Astrocyte (in vitro differentiated cells and primary cell): ENCODE measurements at places on chromosomes 4 and X. TPM values are rescaled to one million over a fixed set of nuclear protein-coding genes. Genes with fewer than 3 reads are reported as not detected.

GRCh38 chr4:147927377-147928137 lies 195.7 kb downstream of the ARHGAP10 start:
- H3K4me1 ChIP-seq, result no peaks in the 10 kb centered on the region
- no peak overlapping the region for H3K4me3 ChIP-seq
- no peaks in the 10 kb centered on the region for H3K27me3 ChIP-seq
- DNase-seq, result no peak
- H3K36me3 ChIP-seq, result peaks cover 4% of the 10 kb centered on the region

DNA sequence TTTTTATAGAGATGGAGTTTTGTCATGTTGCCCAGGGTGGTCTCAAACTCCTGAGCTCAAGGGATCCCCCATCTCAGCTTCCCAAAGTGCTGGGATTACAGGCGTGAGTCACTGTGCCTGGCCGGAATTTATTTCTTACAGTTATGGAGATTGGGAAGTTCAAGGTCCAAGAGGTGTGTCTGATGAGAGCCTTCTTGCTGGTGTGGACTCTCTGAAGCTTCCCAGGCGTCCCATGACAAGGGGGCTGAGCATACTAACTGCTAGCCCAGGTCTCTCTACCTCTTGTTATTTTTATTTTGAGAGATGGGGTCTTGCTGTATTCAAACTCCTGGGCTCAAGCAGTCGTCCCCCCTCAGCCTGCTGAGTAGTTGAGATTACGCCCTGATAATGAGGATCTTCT lies 2.9 kb upstream of the NSD2 start:
- peaks cover 13% of the 10 kb centered on the region for H3K4me1 ChIP-seq
- no peak for DNase-seq
- no peak overlapping the region for H3K27ac ChIP-seq
- H3K4me3 ChIP-seq, result no peak overlapping the region

DNA sequence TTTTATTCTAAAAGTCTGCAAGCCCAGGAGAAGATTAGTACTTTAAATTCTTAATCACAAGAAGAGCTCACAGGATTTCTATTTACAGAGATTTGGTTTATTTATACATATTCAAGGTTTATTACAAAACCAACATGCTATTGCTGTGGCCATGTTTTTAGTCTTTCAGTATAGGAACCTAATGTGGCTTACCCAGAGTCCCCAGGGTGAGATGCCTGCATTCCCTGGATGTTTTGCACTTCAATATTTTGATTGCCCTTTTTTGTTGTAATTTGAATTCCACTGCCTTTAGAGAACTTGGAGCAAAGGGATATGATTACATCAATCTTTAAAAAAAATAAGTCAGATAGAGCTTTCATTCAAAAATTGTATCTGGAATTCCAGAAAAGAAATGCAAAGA lies 146.0 kb upstream of the FRMPD4 start:
- H3K36me3 ChIP-seq, result no peaks in the 10 kb centered on the region
- H3K27me3 ChIP-seq, result no peaks in the 10 kb centered on the region
- no peaks in the 10 kb centered on the region for H3K4me1 ChIP-seq
- no peak for DNase-seq

Gene ZNF732
- total RNA-seq, result 1.2 and 1.4 TPM in 2 replicates

- H3K4me3 ChIP-seq, result no peak overlapping the region
- H3K4me1 ChIP-seq, result peaks cover 6% of the 10 kb centered on the region
- no peak for DNase-seq
- H3K27me3 ChIP-seq, result no peaks in the 10 kb centered on the region
- H3K36me3 ChIP-seq, result peaks cover 7% of the 10 kb centered on the region
Measured at GRCh38 chrX:10121787-10122186, 35.0 kb upstream of the CLCN4 start.

DNA sequence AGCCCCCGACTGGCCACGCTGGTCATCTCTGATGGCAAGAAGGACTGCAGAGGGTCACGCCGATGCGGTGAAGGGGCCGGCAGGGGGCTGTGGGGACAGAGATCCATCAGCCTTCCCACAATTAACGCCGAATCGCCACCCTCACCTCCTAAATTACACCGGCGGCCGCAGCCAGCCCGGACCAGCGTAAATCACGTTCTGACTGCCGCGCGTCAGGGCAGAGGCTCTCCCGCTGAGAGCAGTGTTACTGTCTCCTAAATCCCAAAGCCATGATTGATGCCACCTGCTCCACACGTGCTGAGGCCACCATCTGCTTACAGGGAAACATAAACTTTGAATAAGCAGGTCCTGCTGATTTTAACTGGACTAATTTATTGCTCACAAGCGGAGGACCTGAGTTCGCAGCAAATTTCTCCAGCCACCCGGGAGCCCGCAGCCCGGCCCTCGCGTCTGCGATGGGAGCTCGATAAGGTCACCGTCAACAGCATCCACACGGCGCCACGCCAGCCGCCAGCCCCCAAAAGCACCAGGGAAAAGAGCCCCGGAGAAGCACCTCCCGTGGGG lies 127.3 kb upstream of the NKX1-1 start:
- no peak overlapping the region for H3K27ac ChIP-seq
- no peak for DNase-seq
- no peaks in the 10 kb centered on the region for H3K36me3 ChIP-seq
- H3K27me3 ChIP-seq, result peaks cover 11% of the 10 kb centered on the region
- no peak overlapping the region for H3K4me3 ChIP-seq
- H3K4me1 ChIP-seq, result no peaks in the 10 kb centered on the region

DNA sequence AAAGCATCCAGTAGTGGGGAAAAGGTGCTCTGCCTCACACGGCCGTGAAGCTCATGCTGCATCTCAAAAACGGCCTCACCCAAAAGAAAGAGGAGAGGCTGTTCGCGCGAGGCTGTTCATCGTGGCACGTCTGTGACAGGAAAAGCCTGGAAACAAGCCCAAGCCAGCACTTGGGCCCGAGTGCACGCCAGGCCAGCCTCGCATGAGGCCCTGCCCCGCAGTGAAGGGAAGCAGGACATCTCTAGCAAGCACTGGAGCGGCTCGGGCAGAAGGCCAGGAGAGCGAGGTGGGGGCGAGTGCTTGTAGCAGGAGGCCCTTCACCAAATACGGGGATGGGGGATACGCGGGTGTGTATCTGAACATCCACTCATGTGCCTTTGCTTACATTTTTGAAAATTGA lies 39.9 kb upstream of the MXD4 start:
- no peak for DNase-seq
- H3K27ac ChIP-seq, result no peak overlapping the region
- peaks cover 6% of the 10 kb centered on the region for H3K27me3 ChIP-seq
- H3K4me1 ChIP-seq, result no peaks in the 10 kb centered on the region
- H3K4me3 ChIP-seq, result no peak overlapping the region

DNA sequence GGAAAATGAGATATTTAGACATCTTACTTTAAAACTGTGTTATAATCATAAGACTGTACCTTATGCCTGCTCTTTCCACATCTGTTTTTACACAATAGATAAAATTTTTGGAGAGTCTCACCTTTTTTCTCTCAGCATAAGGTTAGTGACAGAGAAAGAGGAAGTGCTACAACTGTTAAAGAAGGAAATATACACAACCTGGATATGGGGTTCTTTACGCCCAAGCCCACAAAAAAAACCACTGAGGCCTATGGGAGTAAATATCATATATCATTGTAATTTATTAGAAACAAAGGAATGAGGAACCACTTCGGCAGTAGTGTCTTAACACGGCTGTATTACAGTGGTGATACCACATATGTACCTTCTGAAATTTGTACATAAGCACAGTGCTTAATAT lies 265.9 kb upstream of the GK2 start:
- no peak overlapping the region for H3K27ac ChIP-seq
- H3K36me3 ChIP-seq, result no peaks in the 10 kb centered on the region
- H3K4me3 ChIP-seq, result no peak overlapping the region
- DNase-seq, result no peak
